ENCODE measurements at places on chromosomes 5 and 9.

GRCh38 chr5:26691486-26691885 is 346.9 kb downstream of the CDH9 start:
- DNase-seq, result no peak

DNA sequence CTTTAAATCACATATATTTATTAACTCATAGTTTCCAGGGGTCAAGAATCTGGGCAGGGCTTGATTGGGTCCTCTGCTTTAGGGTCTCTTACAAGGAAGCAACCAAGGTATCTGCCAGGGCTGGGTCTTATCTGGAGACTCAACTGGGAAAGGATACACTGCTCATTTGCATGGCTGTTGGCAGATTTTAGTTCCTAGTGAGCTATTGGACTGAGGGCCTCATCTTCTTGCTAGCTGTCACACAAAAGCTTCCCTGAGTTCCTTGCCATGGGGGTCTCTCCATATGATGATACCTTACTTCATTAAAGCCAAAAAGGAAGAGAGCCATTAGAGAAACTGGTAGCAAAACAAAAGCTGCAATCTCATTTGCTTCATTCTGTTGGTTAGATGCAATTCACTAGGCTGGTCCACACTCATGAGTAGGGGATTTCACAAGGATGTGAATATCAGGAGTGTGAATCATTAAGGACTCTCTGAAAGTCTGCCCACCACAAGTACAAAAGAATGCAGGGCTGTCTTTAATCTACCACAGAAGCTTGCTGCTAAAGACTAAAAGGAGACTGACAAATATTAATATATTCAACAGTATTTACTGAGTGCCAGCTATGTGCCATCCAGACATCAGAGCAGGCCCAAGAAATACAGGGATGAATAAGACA is 42.0 kb upstream of the TIMD4 start:
- DNase-seq, result no peak

GRCh38 chr9:135049460-135049859 is 38.0 kb upstream of the OLFM1 start:
- no peak for DNase-seq

- DNase-seq, result no peak
Measured at GRCh38 chr9:109101202-109101595, 18.5 kb downstream of the TMEM245 start.

DNA sequence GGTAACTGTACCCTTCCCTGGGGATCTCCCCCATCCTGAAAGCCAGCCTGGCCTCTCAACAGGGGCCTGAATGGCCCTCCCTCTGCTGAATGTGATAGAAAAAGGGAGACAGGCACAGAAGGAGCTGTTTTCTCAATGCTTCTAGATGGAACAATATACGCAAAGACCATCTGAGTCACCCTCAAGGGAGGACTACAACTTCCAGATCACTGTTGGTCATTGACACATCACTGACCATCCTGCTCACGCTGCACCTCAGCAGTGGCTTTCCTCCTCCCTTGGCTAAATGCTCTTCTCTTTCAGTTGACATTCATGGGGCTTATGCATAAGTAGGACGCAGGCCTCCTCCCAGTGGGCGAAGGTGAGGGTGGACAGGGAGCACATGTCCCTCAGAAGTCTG is 112.2 kb upstream of the SHB start:
- no peak for DNase-seq

DNA sequence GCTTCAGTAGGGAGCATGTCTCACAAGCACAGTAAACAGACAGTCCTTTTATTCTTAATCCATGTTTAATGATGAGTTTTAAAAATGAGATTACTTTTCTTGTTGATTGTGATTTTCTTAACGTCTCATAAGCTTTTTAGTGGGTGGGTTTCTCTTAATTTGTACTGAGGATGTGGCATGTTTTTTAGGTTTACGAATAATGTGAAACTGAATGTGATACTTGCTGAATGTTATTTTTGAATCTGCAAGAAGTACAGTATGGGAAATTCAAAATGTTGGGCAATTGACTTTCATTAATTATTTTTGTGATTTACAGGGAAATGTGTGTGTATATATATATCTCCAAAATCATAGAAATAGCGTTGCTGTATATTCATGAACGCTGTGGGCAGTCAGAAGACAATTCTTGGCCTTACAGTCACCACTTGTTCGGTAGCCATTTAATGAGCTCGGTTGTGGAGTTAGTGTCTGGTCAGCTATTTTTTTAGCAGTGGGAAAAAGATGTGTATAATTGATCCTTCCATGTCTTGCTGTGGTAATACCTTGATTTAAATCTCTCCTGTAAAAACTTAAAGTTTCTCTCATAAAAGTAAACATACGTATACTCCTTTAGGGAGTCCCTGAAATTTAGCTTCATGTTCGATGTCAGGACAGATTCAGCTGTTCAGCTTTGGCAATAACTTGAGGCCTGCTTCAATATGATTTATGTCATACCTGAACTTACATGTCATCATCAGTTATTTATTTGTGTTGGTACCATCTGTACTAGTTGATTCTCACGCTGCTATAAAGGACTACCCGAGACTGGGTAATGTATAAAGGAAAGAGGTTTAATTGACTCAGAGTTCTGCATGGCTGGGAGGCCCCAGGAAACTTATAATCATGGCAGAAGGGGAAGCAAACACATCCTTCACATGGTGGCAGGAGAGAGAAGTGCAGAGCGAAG is 15.0 kb downstream of the ICE1 start:
- DNase-seq, result no peak

GRCh38 chr9:86626802-86627201 is 272.6 kb upstream of the TUT7 start:
- DNase-seq, result no peak

- DNase-seq, result no peak
Measured at GRCh38 chr9:35561468-35562261, 43.4 kb upstream of the TESK1 start.

DNA sequence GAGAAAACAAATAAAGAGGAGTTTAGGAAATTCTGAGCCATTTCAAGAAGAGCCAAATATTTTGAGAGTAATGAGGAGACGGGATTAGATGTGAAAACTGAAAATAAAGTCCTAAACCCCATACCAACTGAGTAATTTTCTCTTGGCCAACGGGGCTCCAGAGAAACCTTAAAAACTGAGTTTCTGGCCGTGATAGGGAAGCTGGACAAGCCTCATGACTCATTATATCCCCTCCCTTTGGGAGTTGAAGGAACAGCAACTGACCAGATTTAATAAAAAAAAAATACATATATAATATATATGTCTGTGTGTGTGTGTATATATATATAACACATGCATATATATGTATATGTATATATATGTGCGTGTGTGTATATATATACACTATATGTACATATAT is 119.6 kb downstream of the PRDM9 start:
- DNase-seq, result no peak

GRCh38 chr9:126307322-126308061 is 19.1 kb upstream of the MVB12B start:
- DNase-seq, result no peak
